ENCODE measurements at places on chromosomes 2 and 18. TPM values are rescaled to one million over a fixed set of nuclear protein-coding genes. Genes with fewer than 3 reads are reported as not detected.

Gene ARHGAP25
- 0.23 TPM for total RNA-seq

Gene CNGA3
- total RNA-seq = not detected

Gene PROM2
- total RNA-seq = not detected

Gene IGFBP5
- 0.13 TPM for total RNA-seq

Gene EVX2
- total RNA-seq = not detected

Gene RAB17
- not detected for total RNA-seq

Gene G6PC2
- total RNA-seq = not detected

Gene POTEI
- not detected for total RNA-seq

Gene NPHP1
- total RNA-seq = 8.7 TPM

Gene DCDC2C
- total RNA-seq = not detected

Gene TBC1D8
- total RNA-seq = 69.0 TPM

Gene FAM237A
- total RNA-seq = not detected

Gene IL18RAP
- not detected for total RNA-seq

Gene LIMS4
- total RNA-seq = 0.62 TPM

Gene EGR4
- total RNA-seq = 0.43 TPM

Data from A549 treated with ZK216348 at 1 μM for 4 hours (cell line).